Epithelial cell of alveolus of lung (primary cell): ENCODE measurements at places on chromosomes 11 and 22. TPM values are rescaled to one million over a fixed set of nuclear protein-coding genes. Genes with fewer than 3 reads are reported as not detected.

Gene POU2AF1
- total RNA-seq: under 0.01 TPM in 1 of 2 replicates, not detected in the other

Gene HTR3A
- not detected in 2 replicates for total RNA-seq

Gene NAALAD2
- 1.7 and 4.6 TPM in 2 replicates for total RNA-seq

Gene NAV2
- total RNA-seq: 4.3 and 10.6 TPM in 2 replicates

Gene USH1C
- total RNA-seq: not detected in 2 replicates
